ENCODE measurements at places on chromosomes 11 and 22.

GRCh38 chr11:90700789-90701439, 478.1 kb upstream of the CHORDC1 start:
- DNase-seq = no peak

DNA sequence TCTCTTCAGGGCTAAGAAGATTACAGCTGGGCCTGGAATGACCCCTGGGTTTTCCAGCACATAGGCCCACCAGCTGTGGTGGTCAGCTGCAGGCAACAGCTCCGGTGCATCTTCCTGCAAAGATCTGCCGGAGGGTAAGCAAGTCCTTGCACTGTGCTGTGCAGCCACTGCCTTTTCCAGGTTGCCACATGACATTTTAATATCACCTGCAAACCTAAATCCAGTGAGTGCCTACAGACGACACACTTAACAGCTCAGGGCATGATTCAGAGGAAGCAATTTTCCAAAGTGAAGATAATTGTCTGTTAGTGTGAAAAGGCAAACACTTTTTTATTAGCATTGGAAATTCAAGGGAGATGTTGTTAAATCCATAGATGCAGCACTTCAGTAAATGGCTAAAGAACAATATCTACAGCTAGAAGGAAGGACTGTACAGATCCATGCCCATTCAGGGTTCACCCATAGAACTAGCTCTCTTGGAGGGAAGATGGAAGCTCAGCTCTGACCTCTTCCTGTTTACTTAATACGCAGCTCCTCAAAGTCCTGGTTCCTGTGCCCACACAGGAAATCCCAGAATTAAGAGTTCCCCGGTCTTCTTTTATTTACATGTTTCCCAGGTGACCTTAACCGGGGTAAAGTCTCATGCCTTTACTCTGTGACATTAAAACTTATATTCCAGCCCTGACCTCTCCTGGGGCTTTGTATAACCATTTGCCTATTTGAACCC, 13.3 kb upstream of the NRIP3 start:
- DNase-seq = no peak

DNA sequence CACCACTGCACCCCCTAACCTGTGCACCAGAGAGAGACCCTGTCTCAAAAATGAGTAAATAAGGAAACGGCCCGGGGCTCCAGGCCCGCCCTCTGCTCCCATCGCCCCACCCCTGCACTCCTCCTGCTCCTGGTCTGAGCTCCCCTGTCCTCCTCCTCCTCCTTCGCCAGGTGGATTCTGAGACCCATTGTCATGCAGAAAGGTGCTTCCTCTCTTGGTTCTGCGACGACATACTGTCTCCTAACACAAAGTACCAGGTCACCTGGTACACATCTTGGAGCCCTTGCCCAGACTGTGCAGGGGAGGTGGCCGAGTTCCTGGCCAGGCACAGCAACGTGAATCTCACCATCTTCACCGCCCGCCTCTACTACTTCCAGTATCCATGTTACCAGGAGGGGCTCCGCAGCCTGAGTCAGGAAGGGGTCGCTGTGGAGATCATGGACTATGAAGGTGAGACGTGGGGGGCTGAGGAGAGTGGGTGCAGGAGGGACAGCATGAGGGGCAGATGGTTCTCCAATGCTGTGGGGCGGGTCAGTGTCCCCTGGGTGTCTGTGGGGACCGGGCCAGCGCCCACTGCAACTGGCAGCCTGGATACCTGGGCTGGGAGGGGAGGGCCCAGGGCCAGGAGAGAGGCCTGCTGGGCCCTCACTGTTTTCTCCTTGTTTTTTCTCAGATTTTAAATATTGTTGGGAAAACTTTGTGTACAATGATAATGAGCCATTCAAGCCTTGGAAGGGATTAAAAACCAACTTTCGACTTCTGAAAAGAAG, 3.1 kb upstream of the APOBEC3D start:
- DNase-seq = no peak

DNA sequence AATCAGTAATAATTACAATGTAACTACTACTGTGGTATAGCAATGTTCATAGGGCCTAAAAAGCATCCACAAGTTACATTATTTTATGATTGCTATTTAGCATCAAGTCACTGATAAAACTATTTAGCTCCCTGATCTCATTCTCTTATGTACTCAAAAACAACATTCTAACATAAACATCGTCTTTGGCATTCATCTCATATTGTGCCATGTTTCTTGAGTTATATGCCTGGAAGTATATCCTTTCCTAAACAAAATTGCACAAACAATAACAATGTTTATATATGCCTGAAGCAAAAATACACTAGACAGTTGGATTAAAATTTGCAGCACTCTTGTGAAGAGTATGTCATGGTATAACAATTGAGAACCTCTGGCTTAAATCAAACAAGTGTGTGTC, 34.1 kb downstream of the HORMAD2 start:
- DNase-seq = no peak

GRCh38 chr11:71542879-71543777, 5.1 kb upstream of the KRTAP5-9 start:
- DNase-seq = no peak

DNA sequence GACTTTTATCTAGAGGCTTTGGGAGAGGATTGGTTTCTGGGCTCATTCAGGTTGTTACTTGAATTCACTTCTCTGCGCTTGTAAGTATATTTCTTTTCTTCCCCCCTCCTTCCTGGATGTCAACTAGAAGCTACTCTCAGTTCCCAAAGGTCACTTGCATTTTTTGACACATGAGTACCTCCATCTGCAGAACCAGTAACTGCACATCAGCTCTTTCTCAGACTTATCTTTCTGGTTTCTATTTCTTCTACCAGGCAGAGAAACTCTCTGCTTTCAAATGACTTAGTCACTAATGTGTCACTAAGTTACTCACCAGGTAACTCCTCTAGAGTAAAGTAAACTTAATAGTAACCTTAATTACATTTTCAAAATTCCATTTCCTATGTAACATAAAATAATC, 773.0 kb upstream of the LUZP2 start:
- DNase-seq = no peak

Measured in nephron progenitor cell (in vitro differentiated cells).